ENCODE measurements at places on chromosomes 16 and 17. TPM values are rescaled to one million over a fixed set of nuclear protein-coding genes. Genes with fewer than 3 reads are reported as not detected.

MOSMO gene
- 5.6 TPM for total RNA-seq

GPRC5C gene
- total RNA-seq = 0.66 TPM

CHMP1A gene
- 70.7 TPM for total RNA-seq

DNA sequence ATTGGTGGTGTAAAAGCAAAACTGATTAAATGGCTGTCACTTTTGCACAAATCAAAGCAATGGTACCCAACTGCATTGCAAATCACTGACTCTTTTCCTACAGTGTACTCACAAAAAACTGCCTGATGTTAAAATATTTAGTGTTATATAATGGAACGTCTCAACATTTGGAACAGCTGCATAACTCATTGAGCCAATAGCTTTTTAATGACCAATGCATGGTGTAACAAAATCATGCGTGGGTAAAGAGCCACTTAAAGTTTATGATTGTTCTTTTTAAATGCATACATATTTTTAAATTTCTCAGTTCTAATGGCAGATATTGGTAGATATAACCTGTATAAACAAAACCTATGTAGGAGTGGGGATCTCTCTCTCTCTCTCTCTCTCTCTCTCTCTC, 204.0 kb upstream of the MPHOSPH6 start:
- H3K27me3 ChIP-seq = peaks cover 3% of the 10 kb centered on the region
- H3K4me1 ChIP-seq = no peaks in the 10 kb centered on the region
- no peak overlapping the region for H3K4me3 ChIP-seq
- no peak overlapping the region for H3K27ac ChIP-seq

DNA sequence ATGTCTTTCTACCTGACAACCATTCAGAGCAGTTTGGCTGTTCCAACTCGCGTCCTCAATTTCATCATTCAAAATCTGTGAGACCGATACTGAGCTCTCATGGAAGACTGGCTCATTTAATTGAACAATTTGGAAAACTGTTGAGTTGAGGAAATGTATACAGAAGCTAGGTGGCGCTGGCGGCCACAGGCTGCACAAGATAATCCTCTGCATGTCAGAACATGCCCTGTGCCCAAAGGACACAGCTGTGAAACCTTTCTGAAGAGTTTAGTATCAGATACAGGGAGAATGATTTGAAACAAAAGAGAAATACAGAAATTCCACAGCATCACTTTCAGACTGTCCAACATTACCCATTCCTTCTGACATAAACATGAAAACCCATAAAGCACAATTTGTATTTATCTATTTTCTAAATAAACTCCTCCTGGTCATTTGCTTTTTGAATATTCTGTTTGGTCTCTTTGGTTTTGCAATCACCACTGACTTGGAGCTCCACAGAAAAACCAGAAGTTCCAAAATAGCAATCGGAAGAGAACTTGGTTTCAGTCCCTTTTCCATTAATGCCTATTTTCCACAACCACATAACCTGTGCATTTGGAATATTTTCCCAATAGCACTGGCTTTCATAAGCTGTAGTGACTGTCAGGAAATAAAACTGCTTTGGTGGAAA, 192.8 kb downstream of the MAP2K6 start:
- H3K4me1 ChIP-seq = peaks cover 12% of the 10 kb centered on the region
- peak; percentile 26 for DNase-seq
- no peak overlapping the region for H3K27ac ChIP-seq
- H3K36me3 ChIP-seq = no peaks in the 10 kb centered on the region

DNA sequence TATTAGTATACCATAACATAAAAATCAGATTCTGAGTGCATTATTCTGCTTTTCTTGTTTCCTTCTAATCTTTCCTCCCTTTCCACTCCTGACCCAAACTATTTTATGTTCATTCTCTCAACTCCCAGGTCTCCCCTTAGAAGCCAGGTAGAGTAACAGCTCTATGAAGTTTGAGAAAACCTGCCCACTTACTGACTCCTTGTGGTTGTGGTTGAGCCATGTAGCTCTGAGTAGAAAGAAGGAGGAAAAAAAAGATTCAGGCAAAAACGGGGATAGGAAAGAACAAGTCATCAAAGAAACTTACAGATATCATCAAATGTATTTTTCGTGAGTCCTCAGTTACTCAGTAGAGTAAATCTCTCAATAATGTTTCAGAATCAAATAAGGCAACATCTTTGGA, 216.7 kb downstream of the PMP22 start:
- no peak overlapping the region for H3K27ac ChIP-seq
- no peak for DNase-seq
- no peaks in the 10 kb centered on the region for H3K36me3 ChIP-seq
- no peaks in the 10 kb centered on the region for H3K4me1 ChIP-seq
- no peak overlapping the region for H3K4me3 ChIP-seq

GRCh38 chr17:70099884-70100283, 24.9 kb downstream of the KCNJ16 start:
- no peak for DNase-seq
- H3K27ac ChIP-seq = no peak overlapping the region
- no peaks in the 10 kb centered on the region for H3K27me3 ChIP-seq
- H3K4me1 ChIP-seq = no peaks in the 10 kb centered on the region
- no peak overlapping the region for H3K4me3 ChIP-seq

DNA sequence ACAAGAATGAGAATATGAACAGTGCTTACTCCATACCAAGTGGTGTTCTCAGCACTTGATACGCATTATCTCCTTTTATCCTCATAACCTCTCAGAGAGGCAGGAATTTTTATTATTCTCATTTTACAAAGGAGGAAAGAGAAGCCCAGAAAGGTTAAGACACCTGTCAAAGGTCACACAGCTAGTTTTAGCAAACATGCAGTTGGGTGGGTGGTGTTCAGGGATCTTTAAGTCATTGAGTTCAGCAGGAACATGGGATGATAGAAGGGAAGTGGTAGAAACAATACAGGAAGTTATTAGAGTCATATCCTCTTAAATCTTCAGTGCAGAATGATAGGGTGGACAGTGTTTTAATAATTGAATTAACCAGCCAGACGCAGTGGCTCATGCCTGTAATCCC, 95.4 kb downstream of the IRX3 start:
- H3K27ac ChIP-seq = no peak overlapping the region
- peaks cover 2% of the 10 kb centered on the region for H3K27me3 ChIP-seq
- no peaks in the 10 kb centered on the region for H3K36me3 ChIP-seq
- DNase-seq = no peak

DNA sequence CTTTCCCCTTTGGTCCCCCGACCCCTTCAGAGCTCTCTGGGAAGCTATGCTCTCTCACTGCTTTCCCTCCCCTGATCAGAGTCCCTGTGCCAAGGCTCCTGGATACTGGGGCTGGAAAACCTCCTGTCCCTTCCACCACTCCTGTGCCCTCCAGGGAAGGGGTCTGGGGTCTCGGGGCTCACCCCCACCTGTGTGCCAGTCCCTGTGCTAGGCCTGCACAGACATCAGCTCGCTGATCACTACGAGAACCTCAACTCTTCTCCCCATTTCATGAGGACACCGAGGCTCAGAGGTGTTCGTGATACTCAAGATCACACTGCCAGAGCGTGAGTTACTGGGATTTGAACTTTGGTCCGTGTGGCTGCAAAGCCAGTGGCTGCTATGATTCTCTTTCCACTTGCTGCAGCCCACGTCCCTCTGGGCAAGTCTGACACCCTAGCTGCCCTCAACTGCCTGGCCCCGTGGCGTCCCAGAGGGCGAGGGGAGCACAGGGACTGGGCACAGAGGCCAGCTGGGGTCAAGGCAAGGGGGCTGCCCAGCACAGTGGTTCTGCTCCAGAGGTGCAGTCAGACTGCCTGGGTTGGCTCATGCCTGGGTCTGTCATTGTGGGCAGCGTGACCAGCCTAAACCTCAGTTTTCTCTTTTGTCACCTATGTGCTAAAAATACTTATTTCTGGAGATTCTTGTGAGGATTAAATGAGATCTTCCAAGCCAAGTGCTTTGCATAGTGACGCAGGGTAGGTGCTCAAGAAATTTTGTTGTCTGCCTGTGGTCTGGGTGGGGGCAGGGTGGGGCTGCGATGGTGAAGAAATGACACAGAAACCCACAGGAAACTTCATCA, 43.8 kb upstream of the TOB1 start:
- peak overlapping the region; percentile 7 for H3K4me3 ChIP-seq
- H3K36me3 ChIP-seq = no peaks in the 10 kb centered on the region

GRCh38 chr16:2900526-2901075, 11.1 kb upstream of the FLYWCH1 start:
- no peak overlapping the region for H3K4me3 ChIP-seq
- H3K4me1 ChIP-seq = peaks cover 4% of the 10 kb centered on the region
- no peaks in the 10 kb centered on the region for H3K36me3 ChIP-seq
- no peaks in the 10 kb centered on the region for H3K27me3 ChIP-seq

GRCh38 chr16:29820730-29821642, 724 bp downstream of the MVP start:
- H3K4me3 ChIP-seq = peak overlapping the region; percentile 89
- H3K27me3 ChIP-seq = peaks cover under 1% of the 10 kb centered on the region
- H3K4me1 ChIP-seq = peaks cover 68% of the 10 kb centered on the region
- DNase-seq = peak; percentile 61
- H3K27ac ChIP-seq = peak overlapping the region; percentile 94

- peaks cover 6% of the 10 kb centered on the region for H3K27me3 ChIP-seq
- H3K4me3 ChIP-seq = no peak overlapping the region
- peaks cover 15% of the 10 kb centered on the region for H3K4me1 ChIP-seq
- no peaks in the 10 kb centered on the region for H3K36me3 ChIP-seq
These were observed 10.7 kb upstream of the SMTNL2 start for GRCh38 chr17:4573669-4574068.

GRCh38 chr17:688100-688989, 26.3 kb downstream of the VPS53 start:
- H3K27me3 ChIP-seq = no peaks in the 10 kb centered on the region
- H3K4me1 ChIP-seq = no peaks in the 10 kb centered on the region
- H3K27ac ChIP-seq = no peak overlapping the region
- no peak for DNase-seq
- no peak overlapping the region for H3K4me3 ChIP-seq
- H3K36me3 ChIP-seq = peaks cover 6% of the 10 kb centered on the region

DNA sequence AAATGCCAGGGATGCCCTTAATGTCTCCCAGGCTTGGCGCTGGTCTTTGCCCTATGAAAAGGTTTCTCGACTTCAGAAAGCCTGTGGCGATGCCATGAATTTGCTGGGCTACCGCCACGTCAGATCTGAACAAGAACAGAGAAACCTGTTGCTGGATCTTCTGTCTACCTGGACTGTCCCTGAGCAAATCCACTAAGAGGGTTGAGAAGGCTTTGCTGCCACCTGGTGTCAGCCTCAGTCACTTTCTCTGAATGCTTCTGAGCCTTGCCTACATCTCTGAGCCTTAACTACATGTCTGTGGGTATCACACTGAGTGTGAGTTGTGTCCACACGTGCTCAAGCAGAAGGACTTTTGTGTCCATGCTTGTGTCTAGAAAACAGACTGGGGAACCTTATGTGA, 11.4 kb downstream of the CHST4 start:
- peaks cover 8% of the 10 kb centered on the region for H3K27me3 ChIP-seq
- H3K27ac ChIP-seq = no peak overlapping the region
- H3K4me1 ChIP-seq = peaks cover 4% of the 10 kb centered on the region
- no peaks in the 10 kb centered on the region for H3K36me3 ChIP-seq
- peak; percentile 17 for DNase-seq

DNA sequence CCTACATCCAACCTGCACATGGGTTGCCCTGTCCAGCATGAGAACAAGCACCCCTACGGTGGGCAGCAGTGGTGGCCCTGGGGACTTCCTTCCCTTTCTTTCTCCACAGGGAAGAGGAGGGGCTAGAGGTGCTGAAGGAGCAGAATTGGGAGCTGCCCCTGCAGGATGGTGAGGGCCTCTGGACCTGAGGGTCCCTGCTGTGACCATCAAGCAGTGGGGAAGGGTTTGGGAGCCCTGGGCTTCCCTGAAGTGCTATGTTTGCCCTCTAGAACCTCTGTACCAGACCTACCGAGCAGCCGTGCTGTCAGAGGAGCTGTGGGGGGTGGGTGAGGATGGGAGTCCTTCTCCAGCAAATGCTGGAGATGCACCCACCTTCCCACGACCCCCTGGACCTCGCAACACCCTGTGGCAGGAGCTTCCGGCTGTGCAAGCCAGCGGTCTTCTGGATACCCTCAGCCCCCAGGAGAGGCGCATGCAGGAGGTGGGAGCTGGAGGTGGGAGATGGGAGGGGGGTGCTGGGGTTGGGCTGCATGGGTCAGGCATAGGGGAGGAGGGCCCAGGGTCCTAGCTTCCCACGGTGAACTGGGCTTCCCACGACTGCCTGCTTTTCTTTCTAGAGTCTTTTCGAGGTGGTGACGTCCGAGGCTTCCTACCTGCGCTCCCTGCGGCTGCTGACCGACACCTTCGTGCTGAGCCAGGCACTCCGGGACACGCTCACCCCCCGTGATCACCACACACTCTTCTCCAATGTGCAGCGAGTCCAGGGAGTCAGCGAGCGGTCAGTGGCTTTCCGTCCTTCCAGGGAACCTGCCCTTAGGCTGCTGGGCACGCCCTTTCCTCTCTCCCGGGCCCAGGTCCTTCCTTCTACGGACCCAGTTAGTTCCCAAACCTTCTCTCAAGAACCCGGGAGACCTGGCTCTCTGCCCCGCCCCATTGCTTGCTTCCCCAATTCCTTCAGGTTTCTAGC, 5.0 kb downstream of the ARHGEF15 start:
- peaks cover 28% of the 10 kb centered on the region for H3K27me3 ChIP-seq
- H3K36me3 ChIP-seq = no peaks in the 10 kb centered on the region
- no peaks in the 10 kb centered on the region for H3K4me1 ChIP-seq
- H3K27ac ChIP-seq = no peak overlapping the region

DNA sequence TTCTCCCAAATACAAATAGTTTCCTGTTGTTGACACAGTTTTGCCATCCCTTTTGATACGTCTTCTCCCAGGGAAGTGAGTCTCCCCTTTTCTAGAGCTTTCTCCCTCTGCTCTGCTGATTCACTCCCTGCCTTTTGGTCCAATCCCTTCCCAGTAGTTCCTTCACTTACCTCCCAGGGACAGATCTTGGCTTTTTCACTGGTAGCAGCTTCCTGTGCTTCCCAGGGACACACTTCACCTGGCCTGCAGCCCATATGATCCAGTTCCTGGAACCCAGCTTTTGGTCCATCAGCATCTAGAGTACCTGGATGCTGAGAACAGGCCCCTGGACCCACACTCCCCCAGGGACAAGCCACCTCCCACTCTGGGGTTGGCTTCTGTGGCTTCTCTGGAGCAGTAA, 15.8 kb downstream of the GPR179 start:
- DNase-seq = no peak
- no peaks in the 10 kb centered on the region for H3K27me3 ChIP-seq
- H3K4me1 ChIP-seq = peaks cover 9% of the 10 kb centered on the region
- peaks cover 7% of the 10 kb centered on the region for H3K36me3 ChIP-seq

DNA sequence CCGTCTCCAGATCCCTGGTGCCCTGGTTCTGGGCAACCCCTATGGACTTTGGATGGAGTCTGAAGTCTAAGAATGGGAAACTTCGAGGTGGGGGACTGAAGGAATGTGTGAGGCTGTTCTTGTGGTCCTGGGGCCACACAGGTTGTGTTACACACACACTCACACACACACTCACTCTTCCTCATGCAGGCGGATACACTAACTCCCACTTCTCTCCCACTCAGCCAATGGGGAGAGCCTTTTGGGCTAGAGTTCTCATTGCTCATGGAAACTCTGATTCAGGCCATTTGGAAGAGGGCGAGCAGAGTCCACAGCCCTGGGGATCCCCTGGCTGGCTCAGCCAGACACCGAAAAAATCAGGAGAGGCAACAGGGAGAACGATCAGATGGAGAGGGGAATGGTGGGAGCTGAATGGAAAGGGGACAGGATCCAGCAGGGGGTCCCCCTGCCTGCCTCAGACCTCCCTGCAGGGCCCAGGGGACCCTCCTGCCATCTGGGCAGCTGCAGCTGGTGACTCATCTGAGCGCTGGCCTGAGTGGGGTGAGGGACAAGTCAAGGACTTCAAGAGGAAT, 9.1 kb downstream of the IGFBP4 start:
- H3K36me3 ChIP-seq = no peaks in the 10 kb centered on the region
- peaks cover 9% of the 10 kb centered on the region for H3K27me3 ChIP-seq
- no peak overlapping the region for H3K27ac ChIP-seq
- peaks cover 16% of the 10 kb centered on the region for H3K4me1 ChIP-seq
- DNase-seq = peak; percentile 30
